CD4-positive, alpha-beta T cell (primary cell): ENCODE measurements at places on chromosomes 2 and 18.

DNA sequence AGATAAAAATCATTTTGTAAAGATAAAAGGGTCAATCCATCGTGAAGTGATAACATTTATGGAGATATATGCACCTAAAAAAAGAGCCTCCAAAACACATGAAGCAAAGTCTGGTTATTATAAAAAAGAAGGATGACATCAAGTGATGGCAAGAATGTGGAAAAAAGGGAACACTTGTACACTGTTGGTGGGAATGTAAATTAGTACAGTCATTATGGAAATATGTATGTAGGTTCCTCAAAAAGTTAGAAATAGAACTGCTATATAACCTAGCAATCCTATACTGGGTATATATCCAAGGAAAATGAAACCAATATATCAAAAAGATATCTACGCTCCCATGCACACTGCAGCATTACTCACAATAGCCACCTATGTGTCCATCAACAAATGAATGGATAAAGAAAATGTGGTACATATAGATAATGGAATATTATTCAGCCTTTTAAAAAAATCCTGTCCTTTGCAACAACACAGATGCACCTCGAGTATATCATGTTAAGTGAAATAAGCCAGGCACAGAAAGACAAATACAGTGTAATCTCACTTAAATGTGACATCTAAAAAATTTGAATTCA lies 28.9 kb downstream of the ABCB11 start:
- DNase-seq = no peak
- H3K36me3 ChIP-seq = no peaks in the 10 kb centered on the region
- H3K4me1 ChIP-seq = no peaks in the 10 kb centered on the region
- no peak overlapping the region for H3K27ac ChIP-seq

DNA sequence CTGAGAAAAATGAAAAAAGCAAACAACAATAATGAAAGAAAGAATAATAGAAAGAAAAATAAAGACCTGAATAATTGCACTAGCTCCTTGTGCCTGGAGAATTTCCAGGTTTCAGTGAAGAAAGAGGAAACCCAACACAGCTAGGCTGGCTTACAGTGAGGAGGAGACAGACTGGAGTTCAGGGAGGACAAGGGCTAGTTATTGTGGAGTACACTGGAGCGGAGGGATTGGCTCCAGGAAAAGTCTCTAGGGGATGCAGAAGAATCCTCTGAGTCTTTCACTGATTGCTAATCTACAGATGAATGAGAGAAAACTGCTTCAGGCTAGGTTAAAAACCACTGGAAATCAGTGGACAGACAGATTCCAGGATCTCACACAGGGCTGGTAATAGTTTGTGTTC lies 163.6 kb upstream of the RBMS1 start:
- peaks cover 11% of the 10 kb centered on the region for H3K4me1 ChIP-seq
- H3K36me3 ChIP-seq = no peaks in the 10 kb centered on the region
- H3K27me3 ChIP-seq = no peaks in the 10 kb centered on the region
- H3K4me3 ChIP-seq = no peak overlapping the region
- DNase-seq = no peak

- H3K27me3 ChIP-seq = no peaks in the 10 kb centered on the region
- no peak for DNase-seq
- H3K4me1 ChIP-seq = peaks cover 23% of the 10 kb centered on the region
- H3K4me3 ChIP-seq = no peak overlapping the region
- peaks cover 24% of the 10 kb centered on the region for H3K36me3 ChIP-seq
Measured at GRCh38 chr2:161165811-161166210, 5.6 kb downstream of the TANK start.

DNA sequence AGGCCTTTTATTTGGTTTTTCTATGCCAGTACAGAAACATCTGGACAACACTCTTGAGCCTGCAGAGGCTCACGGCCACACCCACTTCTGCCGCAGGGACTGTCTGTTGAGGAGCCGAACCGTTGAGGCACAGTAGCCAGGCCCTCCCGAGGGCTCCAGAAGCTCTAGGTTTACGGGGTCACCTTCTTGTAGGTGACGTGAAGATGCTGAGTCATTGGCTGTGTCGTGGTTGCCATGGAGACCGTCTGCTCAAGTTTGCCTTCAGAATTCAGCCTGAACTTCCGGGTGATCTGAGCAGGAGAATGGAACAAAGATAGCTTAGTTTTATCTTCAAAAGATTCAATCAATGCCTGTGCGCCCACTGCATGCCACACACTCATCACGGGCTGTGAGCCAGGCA lies 25.9 kb downstream of the BOK start:
- no peak overlapping the region for H3K27ac ChIP-seq
- no peak overlapping the region for H3K4me3 ChIP-seq
- H3K36me3 ChIP-seq = peaks cover 38% of the 10 kb centered on the region
- H3K27me3 ChIP-seq = no peaks in the 10 kb centered on the region
